Right ventricle myocardium inferior (tissue), 1 donor: ENCODE measurements at places on chromosomes 12 and 14. TPM values are rescaled to one million over a fixed set of nuclear protein-coding genes. Genes with fewer than 3 reads are reported as not detected.

NUAK1 gene
- 42.1 TPM for total RNA-seq

GRCh38 chr14:104462651-104463630 is 116.6 kb upstream of the C14orf180 start:
- no peak for DNase-seq

FITM1 gene
- 129 TPM for total RNA-seq

GRCh38 chr12:70686299-70686698 is 49.1 kb upstream of the PTPRB start:
- DNase-seq = no peak

GRCh38 chr12:66438601-66439000 is 136.3 kb downstream of the HELB start:
- DNase-seq = no peak

- DNase-seq = no peak
These were observed 117.2 kb downstream of the LRRK2 start for GRCh38 chr12:40342010-40342409.

- DNase-seq = no peak
These were observed 49.0 kb downstream of the SLC8B1 start for GRCh38 chr12:113285679-113286610.

DNA sequence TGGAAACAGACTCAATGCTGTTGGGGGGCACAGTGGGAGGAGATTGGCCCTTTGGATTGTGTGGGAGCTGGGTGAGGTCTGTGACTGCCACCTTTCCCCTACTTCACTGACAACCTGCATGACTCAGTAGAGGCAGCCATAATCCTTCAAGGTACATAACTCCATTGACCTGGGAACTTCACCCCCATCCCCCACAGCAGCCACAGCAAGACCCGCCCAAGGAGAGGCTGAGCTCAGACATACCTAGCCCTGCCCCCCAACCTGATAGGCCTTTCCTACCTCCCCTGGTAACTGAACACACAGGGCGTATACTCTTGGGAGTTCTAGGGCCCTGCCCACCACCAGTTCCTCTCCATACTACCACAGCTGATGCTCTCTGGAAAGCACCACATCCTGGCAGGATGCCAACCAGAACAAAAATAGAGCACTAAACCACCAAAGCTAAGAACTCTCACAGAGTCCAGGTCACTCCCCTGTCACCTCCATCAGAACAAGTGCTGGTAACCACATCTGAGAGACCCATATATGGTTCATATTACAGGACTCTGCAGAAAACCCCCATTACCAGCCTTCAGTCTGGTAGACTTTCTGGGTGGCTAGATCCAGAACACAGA is 703.9 kb downstream of the FSCB start:
- DNase-seq = no peak

ACSS3 gene
- 20.4 TPM for total RNA-seq
